ENCODE measurements at places on chromosomes 13 and 19.

GRCh38 chr13:40537146-40537895, 129.1 kb downstream of the FOXO1 start:
- no peak for DNase-seq

DNA sequence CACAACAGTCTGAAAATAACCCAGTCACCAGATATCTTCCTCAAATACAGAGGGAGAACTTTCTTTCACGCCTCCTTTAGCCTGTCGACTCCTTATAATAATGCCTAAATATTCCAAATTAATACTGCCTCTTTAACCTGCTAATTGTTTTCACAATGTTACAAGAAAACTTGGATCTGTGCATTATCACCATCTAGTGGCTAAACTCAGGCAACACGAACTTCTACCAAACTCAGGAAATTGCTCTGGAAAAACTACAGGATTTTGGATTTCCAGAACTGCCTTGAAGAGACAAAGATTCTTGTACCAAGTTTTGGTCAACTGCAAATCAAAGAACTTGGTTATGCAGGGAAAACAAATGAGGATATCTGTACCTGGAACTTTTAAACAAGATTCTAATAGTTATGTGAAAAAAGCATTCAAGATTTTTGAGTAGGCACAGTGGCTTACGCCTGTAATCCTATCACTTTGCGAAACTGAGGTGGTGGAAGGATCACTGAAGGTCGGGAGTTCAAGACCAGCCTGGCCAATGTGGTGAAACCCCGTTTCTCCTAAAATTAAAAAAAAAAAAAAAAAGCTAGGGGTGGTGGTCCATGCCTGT, 10.8 kb downstream of the CLN5 start:
- no peak for DNase-seq

DNA sequence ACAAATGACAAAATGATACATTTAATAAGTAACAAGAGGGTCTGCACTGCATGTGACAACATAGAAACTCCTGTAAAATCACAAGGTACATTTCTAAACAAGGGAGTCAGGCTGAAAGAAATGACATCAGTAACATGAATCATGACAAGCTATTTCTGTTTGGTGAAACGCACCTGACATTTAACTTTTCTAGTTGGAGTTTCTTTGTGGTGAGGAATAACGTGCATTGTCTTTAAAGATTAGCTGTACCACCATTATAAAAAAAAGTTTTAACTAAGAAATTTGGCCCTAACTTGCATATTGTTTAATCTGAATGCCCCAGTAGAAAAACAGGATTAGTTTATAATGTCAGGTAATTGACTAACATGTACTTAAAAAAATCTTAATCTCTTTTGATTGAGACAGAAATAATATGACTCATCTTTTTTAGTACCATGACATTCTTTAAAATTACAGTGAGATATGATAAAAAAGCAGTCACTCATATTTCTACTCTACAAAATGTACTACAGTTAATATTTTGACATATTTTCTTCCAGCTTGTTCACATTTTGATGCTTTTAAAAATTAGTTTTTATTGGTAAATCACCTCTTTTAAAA, 418.2 kb downstream of the KLF12 start:
- no peak for DNase-seq

DNA sequence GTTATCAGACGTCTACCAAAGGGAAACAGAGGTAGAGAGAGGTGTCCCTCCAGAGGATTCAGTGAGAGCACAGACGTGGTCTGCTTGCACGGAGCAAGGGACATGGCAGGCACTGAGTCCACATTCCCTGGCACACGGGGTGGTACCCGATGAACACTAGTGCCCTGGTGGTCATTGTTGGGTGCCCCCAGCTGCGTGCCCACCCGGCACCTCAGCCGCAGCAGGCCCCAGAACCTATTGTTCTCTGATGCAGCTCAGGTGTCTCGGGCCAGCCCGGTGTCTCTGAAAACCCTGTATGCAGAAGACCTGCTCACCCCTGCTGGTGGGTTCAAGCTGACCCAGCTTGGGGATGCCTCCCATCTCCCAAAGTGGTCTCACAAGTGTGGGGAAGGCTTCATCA, 11.9 kb downstream of the SUGP1 start:
- no peak for DNase-seq

- DNase-seq = peak; percentile 44
Observed at GRCh38 chr19:13060964-13061927, 41.4 kb downstream of the LYL1 start.

GRCh38 chr19:54420068-54420382, 4.8 kb downstream of the TTYH1 start:
- no peak for DNase-seq

GRCh38 chr19:5436106-5436947, 18.9 kb upstream of the ZNRF4 start:
- DNase-seq = no peak

GRCh38 chr13:85798556-85798955, 663 bp downstream of the SLITRK6 start:
- no peak for DNase-seq

DNA sequence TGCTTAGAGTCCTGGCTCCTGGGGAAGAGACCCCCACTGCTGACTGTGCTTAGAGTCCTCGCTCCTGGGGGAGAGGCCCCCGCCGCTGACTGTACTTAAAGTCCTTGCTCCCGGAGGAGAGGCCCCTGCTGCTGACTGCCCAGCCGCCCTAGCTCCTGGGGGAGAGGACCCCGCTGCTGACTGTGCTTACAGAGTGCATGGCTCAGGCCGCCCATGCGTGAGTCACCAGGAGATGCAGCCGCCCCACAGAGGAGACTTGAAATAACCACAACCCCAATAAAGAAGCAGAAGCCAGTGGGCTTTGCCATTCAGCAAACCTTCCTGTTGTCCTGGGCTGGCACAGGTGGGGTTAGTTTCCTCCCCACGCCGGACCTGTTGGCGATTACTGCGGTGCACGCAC, 79.2 kb upstream of the C13orf46 start:
- DNase-seq = no peak
